ENCODE measurements at places on chromosomes 3 and 15.

DNA sequence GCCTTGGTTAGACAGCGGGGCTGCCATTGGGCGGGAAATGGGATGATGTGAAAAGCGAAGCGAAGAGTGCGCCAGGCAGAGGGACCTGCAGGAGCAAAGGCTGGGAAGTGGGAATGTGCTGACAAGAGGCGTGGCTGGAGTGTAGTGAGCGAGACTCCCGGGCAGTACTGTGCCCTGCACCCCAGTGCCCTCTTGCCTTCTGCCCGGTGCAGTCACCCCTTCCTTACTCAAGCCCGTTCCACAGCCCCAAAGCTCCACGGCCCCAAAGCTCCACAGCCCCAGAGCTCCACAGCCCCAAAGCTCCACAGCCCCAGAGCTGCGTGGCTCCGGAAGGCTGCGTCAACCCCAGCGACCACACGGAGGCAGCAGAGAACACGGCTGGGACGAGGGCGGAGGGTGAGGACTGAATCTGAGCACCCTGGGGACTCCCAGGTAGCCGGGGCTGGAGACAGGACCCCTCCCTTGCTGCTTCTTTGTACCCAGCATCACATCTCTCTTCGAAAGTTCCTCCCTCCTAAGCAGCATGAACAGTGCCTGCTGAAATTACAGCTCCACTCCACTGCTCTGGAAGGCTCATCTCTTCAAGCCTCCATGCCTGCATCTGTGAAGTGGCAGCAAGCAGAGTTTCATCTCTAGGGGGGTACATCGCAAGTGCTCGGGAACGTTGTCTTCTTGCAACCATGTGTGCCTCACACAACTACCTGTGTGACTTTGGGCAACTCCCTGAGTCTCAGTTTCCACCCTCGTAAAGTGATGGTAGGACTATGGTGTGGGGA, 108.9 kb downstream of the FBLN2 start:
- H3K4me3 ChIP-seq = no peak overlapping the region
- H3K4me1 ChIP-seq = no peaks in the 10 kb centered on the region
- DNase-seq = peak; percentile 50

DNA sequence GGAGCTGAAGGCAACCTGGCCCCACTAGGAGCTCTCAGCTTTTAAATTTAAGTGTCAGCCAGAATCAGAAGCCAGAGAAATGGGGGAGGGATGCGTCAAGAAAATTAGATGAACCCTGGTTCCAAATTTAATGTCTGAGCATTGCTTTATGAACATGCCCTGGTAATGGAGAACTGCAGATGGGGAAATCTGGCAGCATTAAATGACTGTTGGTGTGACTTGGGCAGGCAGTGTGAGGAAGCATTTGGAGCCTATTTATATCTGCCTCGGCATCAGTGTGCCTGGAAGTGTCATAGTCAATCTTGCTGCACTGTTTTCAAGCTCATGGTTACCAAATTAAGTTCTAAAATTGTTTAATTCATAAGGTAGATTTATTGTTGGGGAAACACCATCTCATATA, 29.0 kb downstream of the NME9 start:
- no peaks in the 10 kb centered on the region for H3K27me3 ChIP-seq
- peaks cover 24% of the 10 kb centered on the region for H3K4me1 ChIP-seq
- no peak overlapping the region for H3K27ac ChIP-seq
- no peak for DNase-seq

GRCh38 chr3:45499529-45499928, 95.0 kb upstream of the LIMD1 start:
- DNase-seq = no peak
- H3K4me3 ChIP-seq = no peak overlapping the region
- no peaks in the 10 kb centered on the region for H3K27me3 ChIP-seq
- no peak overlapping the region for H3K27ac ChIP-seq

GRCh38 chr3:141368062-141368924, at the start of gene ZBTB38:
Gene ZBTB38, plus strand, starts transcription at chr3:141368504. Its CDS starts 73,885 bp downstream, at chr3:141442389.
- no peak within 1 kb of the TSS for H3K4me3 ChIP-seq
- peaks cover 4% of the 10 kb centered on the region for H3K27me3 ChIP-seq
- DNase-seq = no peak
- peaks cover 21% of the 10 kb centered on the region for H3K4me1 ChIP-seq
- no peaks in the 10 kb centered on the region for H3K36me3 ChIP-seq

DNA sequence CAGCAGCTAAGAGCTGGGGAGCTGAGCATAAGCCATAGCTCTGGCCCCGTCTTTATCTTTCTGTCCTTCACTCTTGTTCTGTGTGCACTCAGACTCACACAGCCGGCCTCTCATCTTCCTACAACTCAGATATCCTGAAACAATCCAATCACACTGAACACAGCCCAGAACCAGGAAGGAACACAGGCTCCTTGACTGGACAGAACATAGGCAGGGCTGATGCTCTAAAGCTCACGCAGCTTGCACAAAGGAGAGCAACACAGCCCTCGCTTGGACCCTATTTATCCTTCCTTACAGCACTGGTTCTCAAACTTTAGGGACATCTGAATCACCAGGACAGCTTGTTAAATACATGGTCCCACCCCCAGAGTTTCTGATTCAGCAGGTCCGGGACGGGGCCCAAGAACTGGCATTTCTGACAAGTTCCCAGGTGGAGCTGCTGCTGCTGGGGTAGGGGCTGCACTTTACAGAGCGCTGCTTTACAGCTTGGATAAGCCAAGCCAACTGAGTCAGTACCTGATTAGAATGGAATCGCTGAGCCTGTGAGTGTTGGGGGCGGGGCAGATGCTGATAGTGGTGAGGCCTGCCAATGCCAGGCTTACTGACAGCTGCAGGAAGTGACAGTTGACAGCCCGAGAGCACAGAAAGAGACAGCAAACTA, 65.1 kb downstream of the MRPL46 start:
- no peak overlapping the region for H3K4me3 ChIP-seq
- no peak for DNase-seq
- H3K4me1 ChIP-seq = no peaks in the 10 kb centered on the region

DNA sequence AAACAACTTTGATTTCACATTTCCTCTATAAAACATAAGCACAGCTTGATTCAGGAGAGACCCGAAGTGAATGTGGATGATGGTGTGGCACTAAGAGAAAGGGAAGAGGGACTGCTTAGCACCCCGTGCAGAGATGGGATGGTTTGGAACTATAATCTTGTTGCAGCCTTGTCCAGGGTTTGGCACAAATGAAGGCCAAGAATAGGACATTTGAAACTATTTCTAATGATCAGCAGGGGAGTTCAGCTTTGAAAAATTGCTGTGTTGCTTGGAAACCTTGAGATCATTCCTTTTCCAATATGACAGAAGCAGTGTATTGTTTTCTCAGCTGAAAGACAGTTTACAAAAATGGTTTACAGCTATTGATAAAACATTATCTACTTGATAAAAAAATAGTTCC, 49.7 kb downstream of the ASB7 start:
- peaks cover 5% of the 10 kb centered on the region for H3K36me3 ChIP-seq
- H3K27me3 ChIP-seq = no peaks in the 10 kb centered on the region
- H3K4me3 ChIP-seq = no peak overlapping the region
- no peaks in the 10 kb centered on the region for H3K4me1 ChIP-seq

DNA sequence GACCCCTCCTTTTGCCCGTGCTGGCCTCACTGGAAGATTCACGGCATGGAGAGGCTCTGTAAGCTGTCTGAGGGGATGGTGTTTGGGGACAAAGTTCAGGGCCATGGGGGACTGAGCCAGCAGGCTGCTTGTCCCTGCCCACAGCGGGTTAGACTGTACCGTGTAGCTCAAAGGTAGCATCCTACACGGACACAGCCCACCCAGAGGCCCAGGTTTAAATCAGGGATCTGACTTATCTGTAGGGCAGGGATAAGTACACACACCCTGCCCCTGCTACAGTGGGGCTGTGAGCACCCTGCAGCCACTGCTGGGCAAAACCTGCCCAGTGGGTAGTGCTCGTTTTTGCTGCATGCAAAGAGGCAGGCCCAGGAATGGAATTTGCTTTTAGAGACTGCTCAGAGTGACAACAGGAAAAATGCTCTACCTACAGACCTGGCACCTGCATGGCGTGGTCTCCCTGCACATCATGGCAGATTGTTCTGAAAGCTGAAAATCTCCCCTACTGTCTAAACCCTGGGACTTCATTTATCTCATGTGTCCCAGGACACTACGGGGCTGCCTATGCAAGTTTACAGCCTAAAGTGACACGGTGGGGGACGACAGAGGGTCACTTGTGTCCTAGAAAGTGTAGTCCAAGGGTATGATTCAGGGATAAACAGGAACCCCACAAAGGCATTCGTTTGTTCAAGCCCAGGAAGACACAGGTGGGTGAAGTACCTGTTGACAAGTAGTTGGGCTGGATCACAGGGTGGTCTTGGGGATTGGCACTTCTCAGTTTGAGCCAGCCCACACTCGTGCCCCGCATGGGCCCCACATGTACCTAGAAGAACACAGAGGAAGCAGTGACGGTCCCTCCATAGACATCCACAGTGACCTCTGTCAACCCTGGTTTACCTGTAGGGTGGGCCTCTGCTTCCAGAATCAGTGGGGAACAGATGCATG, 27.7 kb downstream of the CHDH start:
- no peak overlapping the region for H3K4me3 ChIP-seq
- H3K36me3 ChIP-seq = no peaks in the 10 kb centered on the region
- DNase-seq = no peak

DNA sequence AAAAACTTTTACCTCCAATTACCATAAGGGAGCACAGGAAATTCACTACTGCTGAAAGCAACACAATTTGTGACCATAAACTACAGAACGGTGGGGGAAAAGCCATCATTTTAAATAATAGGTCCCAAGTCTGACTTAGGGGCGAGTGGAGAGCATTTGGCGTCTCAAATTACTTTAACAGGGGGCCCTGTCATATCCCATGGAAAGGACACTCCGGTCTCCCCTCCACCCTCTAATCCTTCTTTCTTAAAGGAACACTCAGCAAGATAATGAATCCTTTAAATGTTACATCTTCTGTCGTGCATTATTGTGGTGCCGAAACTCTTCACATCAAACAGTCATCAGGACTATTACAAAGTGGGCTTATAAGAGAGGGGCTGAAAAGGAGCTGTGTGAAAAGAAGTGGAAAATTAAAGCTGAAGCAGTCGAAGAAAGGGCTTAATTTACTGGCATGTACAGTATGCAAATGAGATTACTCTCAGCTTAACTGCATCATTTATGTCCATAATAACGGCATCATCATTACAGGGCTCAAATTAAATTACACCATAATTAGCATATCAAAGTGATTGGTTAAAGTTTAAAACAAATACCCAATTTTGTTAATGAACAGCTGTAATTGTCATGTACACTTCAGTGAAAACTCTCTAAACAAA, 342.2 kb downstream of the FOXP1 start:
- no peaks in the 10 kb centered on the region for H3K4me1 ChIP-seq
- H3K27me3 ChIP-seq = peaks cover 25% of the 10 kb centered on the region
- H3K27ac ChIP-seq = no peak overlapping the region
- no peak for DNase-seq

DNA sequence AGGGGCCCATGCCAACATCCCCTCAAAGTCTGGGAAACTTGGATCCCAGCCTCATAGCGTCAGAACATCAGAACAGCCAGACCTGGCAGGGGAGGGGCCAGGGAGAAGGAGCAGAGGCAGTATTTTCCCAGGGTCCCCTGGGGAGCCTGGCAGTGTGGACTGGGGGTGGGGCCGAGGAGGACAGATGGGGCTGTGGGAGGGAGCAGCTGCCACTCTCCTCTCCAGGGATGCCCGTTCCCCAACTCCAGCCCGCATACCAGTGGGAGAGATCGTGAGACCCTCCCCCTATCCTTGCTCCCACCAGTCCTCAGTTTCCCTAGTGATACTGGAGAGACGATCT, 6.5 kb upstream of the DNAJB8 start:
- no peaks in the 10 kb centered on the region for H3K4me1 ChIP-seq
- peaks cover 30% of the 10 kb centered on the region for H3K27me3 ChIP-seq
- DNase-seq = no peak
- H3K36me3 ChIP-seq = no peaks in the 10 kb centered on the region
- H3K27ac ChIP-seq = no peak overlapping the region

DNA sequence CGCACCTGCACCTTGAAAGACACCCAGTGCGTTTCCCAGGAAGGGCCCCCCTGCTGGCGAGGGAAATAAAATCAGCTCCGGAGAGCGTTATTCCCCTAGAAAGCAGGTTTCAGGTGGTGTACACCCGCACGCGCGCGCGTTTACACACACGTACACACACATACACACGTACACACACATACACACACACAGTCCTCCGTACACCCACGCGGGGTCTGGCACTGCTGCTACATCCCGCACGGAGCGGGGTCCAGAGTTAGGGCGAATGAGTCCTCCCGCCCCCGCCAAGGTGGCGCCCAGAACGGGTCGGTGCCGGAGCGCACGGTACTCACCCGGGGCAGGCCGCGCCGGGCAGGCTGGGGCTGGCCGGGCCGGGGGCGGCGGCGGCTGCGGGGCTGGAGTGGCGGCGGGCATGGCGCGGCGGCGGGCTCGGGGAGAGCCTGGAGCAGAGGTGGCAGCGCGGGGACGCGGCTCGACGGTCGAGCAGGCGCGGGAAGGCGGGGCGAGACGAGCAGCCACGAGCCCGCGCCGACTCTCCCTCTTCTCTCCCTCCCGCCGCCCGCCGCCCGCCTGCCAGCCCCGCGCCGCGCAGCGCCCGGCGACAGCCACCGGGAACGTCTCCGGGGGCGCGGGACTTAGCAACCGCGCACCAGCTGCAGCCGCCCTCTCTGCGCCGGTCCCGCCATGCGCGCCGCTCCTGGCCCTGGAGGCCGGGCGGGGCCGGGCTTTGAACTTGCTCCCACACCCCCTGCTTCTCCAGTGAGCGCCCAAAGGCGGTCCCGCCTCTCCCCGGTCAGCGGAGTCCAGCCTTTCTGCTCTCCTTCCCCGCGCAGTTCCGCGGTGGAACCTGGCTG, at the start of gene DCLK3:
Gene DCLK3, minus strand, starts transcription at position 704 of the 854 bp plus-strand sequence. Its CDS starts 290 bp downstream, at position 414.
- peaks cover 59% of the 10 kb centered on the region for H3K27me3 ChIP-seq
- DNase-seq = no peak
- no peak within 1 kb of the TSS for H3K4me3 ChIP-seq
- H3K36me3 ChIP-seq = no peaks in the 10 kb centered on the region
- peaks cover 5% of the 10 kb centered on the region for H3K4me1 ChIP-seq

GRCh38 chr15:73930790-73931281, 4.6 kb downstream of the LOXL1 start:
- H3K4me1 ChIP-seq = peaks cover 14% of the 10 kb centered on the region
- no peaks in the 10 kb centered on the region for H3K36me3 ChIP-seq
- no peak overlapping the region for H3K4me3 ChIP-seq
- H3K27me3 ChIP-seq = peaks cover 4% of the 10 kb centered on the region

- no peak overlapping the region for H3K27ac ChIP-seq
- H3K27me3 ChIP-seq = peaks cover 2% of the 10 kb centered on the region
- no peak for DNase-seq
- no peak overlapping the region for H3K4me3 ChIP-seq
These were observed 45.5 kb downstream of the PHLDB2 start for GRCh38 chr3:111904376-111905241.

DNA sequence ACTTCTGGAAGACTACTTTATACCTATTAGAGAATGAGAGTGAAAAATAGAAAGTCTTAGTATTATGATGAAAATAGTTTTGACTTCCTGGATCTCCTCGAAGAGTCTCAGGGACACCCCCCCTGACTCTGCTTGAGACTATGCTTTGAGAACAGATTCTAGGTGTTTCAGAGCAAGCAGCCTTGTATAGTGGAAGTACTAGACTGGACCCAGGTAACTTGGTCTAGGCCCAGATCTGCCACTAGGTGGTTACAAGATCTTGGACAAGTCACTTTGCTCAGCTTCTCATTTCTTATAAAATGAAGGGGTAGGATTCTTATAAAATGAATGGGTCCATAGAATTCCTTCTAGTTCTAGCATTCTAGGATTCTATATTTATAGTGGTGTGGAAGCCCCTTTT, 9.1 kb downstream of the ABHD5 start:
- no peaks in the 10 kb centered on the region for H3K27me3 ChIP-seq
- H3K36me3 ChIP-seq = peaks cover 22% of the 10 kb centered on the region
- H3K4me3 ChIP-seq = no peak overlapping the region
- no peak overlapping the region for H3K27ac ChIP-seq
- DNase-seq = no peak

GRCh38 chr3:88188436-88188835, 38.7 kb downstream of the C3orf38 start:
- H3K27ac ChIP-seq = no peak overlapping the region
- DNase-seq = no peak
- H3K36me3 ChIP-seq = no peaks in the 10 kb centered on the region
- H3K27me3 ChIP-seq = no peaks in the 10 kb centered on the region
- H3K4me1 ChIP-seq = peaks cover 5% of the 10 kb centered on the region
